Epithelial cell of prostate (primary cell): ENCODE measurements at places on chromosomes 2 and 18.

GRCh38 chr2:1717113-1717512 is 27.2 kb downstream of the PXDN start:
- peak; percentile 94 for DNase-seq

- no peak for DNase-seq
Measured at GRCh38 chr2:129862668-129863067, 116.8 kb upstream of the RAB6C start.

GRCh38 chr18:23384778-23385736 is 68.0 kb upstream of the RIOK3 start:
- DNase-seq, result no peak

GRCh38 chr2:25619185-25619584 is 54.2 kb downstream of the DTNB start:
- DNase-seq, result no peak

GRCh38 chr2:65456886-65457285 is 24.5 kb upstream of the SPRED2 start:
- no peak for DNase-seq

GRCh38 chr2:124609667-124610066 is 584.6 kb downstream of the CNTNAP5 start:
- DNase-seq, result no peak

GRCh38 chr18:27428120-27428519 is 243.0 kb upstream of the CHST9 start:
- DNase-seq, result no peak

DNA sequence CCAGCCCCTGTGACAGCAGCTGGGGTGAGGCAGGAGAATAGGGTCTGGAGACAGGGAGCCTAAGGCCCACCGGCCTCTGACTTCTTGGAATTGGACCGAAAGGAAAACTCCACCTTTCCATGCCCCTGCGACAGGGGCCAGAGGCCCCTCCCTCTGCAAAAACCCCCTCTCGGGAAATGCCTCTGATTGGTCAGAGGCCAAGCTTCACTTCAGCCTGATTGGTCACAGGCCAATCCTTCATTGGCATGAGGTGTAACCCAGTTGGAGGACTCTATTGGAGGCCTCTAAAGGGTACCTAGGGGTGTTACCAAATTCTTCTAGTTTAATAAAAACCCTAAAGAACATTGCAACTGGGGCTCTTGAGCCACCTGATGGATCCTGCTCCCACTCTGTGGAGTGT is 5.7 kb upstream of the ACKR3 start:
- no peak for DNase-seq
